ENCODE measurements at places on chromosomes 1 and 21.

- no peak for DNase-seq
Observed at GRCh38 chr1:70641868-70642267, 230.8 kb downstream of the CTH start.

DNA sequence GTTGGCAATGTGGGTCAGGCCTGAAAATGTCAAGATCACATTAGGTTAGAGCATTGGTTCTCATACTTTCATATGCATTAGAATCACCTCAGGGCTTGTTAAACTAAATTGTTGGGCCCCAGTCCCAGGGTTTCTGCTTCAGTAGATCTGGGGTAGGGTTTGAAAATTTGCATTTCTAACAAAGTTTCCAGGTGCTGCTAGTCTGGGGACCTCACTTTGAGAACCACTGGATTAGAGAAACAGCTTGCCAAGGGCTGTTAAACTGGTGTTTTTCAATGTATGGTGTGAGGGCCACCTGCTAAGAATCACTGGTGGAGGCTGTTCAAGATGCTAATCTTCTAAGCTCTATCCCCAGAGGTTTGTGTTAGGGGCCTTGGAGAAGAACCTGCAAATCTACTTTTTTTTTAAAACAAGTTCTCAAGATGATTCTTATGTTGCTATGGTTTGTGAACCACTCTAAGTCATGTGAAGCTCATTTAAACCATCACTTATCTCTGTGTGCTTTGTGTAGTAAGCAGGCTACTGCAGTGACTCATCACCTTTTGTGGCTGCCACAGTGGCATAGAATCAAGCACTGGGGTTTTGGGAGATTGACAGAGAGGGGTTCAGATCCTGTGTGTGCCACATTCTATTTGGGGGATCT lies 152.2 kb downstream of the S1PR1 start:
- no peak for DNase-seq

DNA sequence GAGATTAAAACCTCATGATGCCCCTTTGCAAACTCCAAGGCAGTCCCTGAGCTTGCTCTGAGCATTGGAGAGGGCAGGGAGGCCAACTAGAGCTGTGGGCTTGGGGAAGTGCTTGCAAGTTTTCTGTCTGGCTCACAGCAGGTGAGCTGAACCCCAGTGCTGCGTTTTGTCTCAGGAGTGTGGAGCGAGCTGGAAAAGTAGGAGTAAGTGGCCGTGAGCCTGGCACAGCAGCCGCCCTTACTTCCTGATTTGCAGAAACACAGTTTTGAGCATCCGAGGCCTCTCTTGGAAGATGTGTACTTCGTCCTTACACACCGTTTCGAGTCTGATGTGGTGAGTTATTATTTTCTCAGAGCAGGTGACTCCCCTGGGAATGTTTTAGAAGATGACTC lies 221.2 kb upstream of the C1orf174 start:
- DNase-seq, result no peak

GRCh38 chr1:58869638-58870297 lies 85.9 kb upstream of the JUN start:
- no peak for DNase-seq

- no peak for DNase-seq
Observed at GRCh38 chr21:44326716-44327602, 12.2 kb downstream of the CFAP410 start.

GRCh38 chr21:42174173-42174572 lies 44.8 kb upstream of the ABCG1 start:
- DNase-seq, result peak; percentile 82

- DNase-seq, result no peak
Observed at GRCh38 chr1:16242556-16243214, 5.7 kb upstream of the CPLANE2 start.

DNA sequence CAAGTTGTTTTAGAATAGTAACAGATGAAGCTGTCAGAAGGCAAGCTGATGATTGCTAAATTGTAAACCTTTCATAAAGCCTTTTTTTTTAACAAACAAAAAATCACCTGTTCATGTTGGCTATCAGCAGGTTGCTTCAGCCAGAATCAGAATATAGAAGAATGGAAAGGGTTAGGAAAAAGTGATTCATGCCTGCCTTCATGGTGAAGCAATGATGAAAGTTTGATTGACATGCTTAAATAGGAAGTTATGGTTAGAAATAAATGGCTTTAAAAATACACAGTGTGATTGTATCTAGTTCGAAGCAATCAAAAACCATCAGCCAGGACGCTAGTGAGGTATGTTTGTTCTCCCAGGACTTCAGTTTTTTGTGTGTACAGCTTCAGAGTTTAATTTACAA lies 37.9 kb downstream of the GABPA start:
- DNase-seq, result no peak

DNA sequence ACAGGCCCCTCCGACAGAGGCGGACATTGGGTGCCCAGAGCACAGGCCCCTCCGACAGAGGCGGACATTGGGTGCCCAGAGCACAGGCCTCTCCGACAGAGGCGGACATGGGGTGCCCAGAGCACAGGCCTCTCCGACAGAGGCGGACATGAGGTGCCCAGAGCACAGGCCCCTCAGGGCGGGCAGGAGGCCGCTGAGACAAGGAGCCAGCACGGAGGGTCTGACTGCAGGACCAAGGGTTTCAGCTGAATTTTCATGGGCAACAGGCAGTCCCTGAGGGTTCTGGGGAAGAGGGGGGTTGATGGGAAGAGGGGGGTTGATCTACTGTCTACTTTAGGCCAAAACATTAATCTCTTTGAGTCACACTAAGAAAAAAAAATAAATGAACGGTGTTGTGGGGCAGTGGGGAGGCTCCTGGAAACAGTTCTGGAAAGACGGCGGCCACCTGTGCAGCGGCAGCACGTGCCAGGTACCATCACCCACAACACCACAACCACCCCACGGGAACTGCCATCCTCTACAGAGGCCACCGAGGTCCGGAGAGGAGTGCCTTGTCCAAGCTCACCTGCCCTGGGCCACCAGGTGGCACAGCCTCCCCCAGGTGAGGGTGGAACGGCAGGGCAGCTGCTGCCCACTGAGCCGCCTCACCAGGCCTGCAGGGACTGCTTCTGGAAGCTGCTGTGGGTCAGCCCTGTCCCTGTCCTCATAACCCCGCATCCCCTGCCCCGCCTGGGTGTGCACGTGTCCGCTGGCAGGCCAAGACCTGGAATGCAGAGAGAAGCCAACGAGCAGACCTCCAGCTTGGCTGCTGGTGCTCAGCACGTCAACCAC lies 20.5 kb downstream of the PRDM15 start:
- no peak for DNase-seq

GRCh38 chr1:30691480-30691879 lies 31.9 kb downstream of the MATN1 start:
- DNase-seq, result no peak

DNA sequence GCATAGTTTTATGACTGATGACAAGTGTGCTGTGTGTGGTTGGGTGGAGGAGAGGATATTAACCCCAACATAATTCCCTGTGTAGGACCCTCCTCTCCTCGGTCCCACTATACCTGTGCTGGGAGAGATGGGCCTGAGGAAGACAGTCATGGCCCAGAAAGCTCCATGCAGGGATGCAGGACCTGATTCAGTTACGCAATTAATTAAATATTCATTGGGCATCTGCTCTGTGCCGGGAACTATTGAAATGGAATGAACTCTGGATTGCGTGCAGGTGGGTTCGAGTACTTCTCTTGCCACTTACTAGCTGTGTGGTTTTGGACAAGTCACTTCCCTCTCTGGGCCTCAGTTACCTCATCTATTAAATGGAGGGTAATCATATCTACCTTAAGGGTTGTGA lies 74.6 kb downstream of the CD247 start:
- no peak for DNase-seq

GRCh38 chr1:53581476-53581875 lies 122.3 kb downstream of the DMRTB1 start:
- DNase-seq, result no peak

- DNase-seq, result no peak
Observed at GRCh38 chr1:151966061-151966460, 27.6 kb downstream of the S100A10 start.

GRCh38 chr21:45640001-45640887 lies 3.3 kb upstream of the PCBP3 start:
- no peak for DNase-seq

DNA sequence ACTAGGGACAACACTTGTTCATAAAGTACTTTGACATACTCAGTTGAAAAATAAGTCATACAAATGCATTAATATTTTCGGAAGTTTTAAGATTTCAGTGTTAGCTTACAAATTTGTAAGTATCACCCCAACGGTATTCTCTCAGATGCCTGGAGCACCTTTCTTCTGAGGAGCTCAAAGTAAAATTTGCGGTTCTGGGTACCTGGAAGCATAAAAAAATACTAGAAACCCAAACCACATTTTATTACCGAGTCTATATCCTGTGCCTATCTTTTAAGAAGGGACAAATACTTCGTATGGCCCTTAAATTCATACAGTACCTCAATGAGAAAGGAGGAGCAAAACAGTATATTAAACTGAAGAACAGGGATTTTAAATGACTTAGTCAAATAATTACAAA lies 10.2 kb downstream of the SRSF4 start:
- no peak for DNase-seq

GRCh38 chr21:29875873-29876272 lies 63.9 kb downstream of the GRIK1 start:
- no peak for DNase-seq

- no peak for DNase-seq
Observed at GRCh38 chr1:17877316-17877715, 122.2 kb downstream of the ACTL8 start.

DNA sequence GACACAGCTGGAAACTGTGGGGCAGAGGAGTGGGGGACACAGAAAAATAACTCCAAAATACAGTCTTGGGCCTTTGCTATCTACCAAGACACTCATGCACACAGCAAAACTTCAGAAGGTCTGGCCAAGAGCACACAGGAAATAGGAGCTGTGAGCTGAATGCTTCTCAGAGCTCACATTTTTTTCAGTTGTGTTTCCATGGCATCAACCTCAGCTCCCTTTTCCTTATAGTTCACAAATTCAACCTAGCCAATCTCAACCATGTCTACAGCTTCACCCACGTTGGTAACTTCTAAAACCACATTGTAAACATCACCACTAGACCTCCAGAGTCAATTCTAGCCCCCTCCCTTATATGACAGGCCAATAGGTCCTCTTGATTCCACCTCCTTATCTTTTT lies 19.6 kb upstream of the SYNJ1 start:
- DNase-seq, result no peak

GRCh38 chr1:108913105-108913948 lies 36.5 kb downstream of the GPSM2 start:
- DNase-seq, result peak; percentile 24

DNA sequence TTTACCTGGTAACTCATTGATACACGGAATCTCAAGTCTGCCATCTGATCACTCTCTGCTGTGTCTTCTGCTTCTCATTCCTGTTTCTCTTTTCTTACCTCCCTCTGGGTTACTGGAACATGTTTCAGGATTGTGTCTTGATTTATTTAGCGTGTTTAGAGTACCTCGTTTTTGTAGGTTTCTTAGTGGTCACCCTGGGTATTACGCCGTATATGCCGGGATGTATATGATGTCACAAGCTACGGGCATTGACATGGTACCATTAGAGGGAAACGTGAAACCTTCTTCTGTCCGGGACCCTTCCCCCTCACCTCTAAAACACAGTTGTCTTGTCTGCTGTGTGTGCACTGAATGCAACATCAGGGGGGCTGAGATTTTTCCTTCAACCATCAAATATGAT lies 2.8 kb downstream of the ACTRT2 start:
- DNase-seq, result no peak

DNA sequence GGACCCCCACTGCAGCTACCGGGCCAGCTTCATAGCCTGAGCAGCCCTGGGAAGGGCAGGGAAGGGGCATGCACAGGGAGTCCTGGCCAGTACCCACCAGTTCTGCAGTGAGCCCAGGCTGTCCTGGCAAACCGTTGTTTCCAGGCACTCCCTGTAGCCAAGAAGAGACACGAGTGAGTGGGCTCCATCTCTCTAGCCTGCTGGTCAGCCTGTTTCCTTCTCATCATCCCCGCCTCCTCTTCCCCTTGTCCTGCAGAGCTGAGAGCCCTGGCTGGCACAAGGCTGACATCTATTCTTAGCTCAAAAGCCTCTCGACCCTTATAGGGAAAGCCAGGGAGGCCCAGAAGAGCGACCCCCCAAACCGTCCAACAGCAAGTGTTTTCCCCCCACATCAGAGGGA lies 28.7 kb downstream of the COL16A1 start:
- no peak for DNase-seq

DNA sequence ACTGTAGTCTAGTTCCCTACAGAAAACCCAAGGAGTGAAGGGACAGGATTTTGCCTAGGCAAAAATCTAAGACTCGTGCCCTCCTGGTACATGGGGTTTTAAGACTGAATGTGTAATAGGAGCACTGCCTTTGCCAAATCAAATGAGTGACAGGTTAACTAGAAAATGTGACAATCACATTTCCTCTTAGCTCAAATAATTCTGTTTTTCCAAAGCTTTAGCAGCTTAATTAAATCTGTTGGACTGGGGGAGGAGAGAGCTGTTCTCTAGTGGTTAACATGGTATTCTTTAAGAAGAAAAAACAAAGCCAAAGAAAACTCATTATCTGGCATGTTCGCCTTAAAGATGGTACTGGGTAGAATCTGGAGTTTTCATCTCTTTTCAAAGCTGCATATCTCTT lies 12.6 kb downstream of the FNDC5 start:
- no peak for DNase-seq

DNA sequence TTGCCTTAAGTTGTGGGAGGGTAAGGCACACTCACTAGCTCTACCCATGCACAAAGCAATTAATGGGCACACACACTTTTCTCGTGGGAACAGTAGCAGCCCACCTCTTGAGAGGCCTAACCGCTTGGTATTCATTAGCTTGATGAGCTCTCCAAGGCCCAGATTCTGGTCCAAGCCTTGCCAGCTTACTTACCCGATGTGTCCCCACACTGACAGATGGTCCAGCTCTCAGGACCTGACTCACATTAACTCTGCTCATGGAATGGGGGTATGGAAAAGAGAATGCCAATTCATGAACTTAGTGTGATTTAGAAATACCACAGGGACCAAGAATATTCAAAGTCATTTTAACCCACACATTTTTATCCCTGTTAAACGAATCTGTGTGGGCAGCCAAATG lies 106.8 kb upstream of the CACHD1 start:
- no peak for DNase-seq

Measured in K562 (cell line).